ENCODE measurements at places on chromosomes 16 and 17.

GRCh38 chr16:53142823-53143568, 88.2 kb downstream of the CHD9 start:
- no peak for DNase-seq

- DNase-seq: no peak
Observed at GRCh38 chr16:10769381-10769780, 25.7 kb downstream of the NUBP1 start.

DNA sequence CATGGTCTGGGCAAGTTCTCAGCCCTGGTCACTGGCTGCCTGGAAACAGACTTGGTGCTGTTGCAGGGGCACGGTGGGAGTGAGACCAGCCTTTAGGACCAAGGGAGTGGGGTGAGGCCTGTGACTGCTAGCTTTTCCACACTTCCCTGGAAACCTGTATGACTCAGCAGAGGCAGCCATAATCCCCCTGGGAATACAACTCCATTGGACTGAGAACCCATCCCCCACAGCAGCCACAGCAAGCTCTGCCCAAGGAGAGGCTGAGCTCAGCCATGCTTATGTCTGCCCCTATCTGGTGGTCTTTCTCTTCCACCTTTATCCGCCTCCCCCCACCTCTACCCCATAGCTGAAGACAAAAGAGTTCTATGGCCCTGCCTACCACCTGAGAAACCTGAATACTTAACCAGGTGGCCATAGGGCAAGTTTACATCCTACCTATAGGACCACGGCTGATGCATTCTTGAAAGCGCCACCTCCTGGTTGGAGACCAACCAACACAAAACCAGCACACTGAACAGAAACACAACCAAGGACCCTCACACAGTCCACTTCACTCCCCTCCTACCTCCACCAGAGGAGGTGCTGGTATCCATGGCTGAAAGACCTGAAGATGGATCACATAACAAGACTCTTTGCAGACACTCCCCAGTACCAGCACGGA, 816.2 kb upstream of the SOX9 start:
- no peak for DNase-seq

- no peak for DNase-seq
Observed at GRCh38 chr16:10519297-10519696, 61.1 kb downstream of the EMP2 start.

DNA sequence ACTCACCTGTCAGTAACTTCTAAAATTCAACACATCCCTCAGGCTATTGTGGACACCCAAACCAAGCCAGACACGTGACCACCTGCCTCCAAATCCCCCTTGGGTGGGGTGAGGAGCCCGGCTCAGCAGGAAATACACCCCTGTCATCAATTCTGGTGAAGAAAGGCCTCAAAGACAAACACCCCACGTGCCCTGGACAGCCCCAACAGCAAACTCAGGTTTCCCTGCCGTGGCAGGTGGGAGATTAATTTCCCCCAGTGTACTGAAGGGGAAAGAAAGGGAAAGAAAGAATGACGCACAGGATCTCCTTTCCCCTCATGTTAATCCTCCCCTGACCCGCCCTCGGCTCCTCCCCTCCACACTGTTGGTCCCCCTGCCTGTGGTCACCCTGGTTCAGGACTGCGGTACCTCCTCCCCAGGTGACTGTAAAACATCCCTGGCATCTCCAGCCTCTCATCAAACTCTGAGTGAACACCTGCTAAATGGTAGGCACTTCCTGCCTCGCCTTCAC, 98.3 kb downstream of the ZNF423 start:
- DNase-seq: no peak

DNA sequence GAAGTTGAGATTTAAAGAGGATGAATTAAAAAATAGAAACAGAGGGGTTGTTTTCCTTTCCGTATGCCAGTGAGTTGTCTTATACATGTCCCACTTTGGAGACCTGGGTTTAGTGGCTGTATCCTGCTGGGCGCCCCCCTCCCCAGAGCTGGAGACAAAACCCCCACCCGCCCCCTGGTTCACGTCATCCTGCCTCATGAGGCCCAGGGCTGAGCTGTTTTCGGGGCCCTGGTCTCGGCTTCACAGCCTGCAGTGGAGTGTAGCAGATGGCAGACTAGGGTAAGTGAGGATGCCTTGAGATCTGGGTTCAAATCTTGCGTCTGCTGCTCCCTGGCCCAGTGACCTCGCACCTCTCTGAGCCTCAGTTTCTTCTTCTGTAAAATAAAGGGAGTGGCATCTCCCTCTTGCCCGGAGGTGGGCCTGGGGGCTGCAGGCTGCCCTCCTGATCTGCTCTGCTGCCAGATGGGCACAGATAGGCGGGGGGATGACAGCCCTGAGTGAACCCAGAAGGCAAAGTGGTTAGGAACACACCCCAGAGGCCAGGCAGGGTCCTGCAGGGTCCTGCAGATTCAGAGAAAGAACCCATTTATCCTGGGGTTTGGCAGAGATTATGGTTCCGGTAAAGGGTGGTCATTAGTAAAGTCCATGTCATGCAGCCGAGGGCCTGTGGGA, 45.1 kb downstream of the SOCS3 start:
- DNase-seq: no peak

DNA sequence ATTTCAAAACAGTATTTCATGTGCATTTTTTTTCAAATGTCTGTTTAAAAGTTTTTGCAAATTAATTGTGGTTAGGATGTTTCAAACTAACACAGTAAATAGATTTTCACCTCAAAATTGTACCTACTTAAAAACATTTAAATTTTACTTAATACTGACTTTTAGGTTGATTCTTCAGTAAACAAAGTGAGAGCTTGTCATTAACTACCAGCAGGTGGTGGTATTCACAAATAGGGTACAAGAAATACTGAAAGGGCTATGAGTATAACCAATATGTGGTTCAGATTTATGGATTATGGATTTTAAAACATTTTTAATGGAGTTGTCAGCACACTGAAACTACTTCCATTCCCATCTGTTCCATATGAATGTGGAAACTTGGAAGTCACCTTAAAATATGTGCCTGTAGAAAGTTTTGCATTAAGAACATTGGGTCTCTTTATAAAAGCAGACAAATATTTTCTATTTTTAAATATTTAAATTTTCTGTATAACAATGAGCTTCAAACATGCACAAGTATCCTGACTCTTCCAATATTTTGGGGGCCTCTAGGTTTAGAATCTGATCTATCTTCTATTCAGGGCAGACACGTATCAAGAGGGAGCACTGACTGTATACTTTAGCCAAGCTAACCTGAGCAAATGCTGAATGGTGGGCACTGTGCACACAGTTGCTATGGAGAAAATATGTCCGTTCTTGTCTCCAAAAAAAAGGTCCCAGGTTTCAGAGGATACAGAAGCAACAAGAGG, 155.6 kb downstream of the SNX11 start:
- no peak for DNase-seq

All from ureter (tissue), 1 donor.